ENCODE measurements at places on chromosomes 16 and 17.
A peak's percentile ranks its signal among the peaks of the same experiment; 100 is the strongest.

DNA sequence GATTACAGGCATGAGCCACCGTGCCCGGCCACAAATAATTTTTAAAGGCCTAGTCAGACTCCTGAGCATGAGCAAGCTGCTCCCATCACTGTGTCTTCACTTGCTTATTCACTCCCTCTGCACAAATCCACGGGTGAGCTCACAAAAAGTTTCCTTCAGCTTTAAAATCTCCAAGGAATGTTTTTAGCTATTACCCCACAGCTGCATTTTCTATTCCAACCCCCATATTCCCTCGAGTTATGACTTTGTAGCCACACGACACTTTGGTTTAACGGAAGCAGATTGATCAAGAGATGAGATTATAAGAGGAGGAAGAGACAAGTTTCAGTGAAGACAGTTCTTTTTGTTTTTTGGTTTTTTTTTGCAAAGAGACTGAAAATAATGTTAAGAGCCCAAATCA lies 49.1 kb upstream of the SLC25A19 start:
- peak; percentile 9 for DNase-seq

GRCh38 chr17:20071824-20072691 lies 62.9 kb downstream of the SPECC1 start:
- DNase-seq, result no peak

DNA sequence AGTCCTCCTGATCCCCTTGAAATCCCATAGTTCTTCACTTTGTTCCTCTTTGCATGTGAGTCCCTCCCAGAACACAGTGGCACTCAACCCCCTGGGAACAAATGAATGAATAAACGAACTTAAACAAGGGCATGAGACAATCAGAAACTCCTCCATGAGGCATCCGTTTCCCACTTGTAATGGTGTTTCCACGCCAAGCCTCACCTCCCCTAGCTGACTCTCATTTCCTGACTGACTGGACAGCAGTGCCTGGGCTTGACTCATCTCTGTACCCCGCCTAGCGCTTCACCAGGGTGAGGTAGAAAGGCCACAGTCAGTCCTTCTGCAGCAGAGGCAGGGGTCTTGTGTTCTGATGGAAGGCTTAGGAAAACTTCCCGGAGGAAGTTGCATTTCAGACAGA lies 14.2 kb downstream of the KIF1C start:
- DNase-seq, result no peak

DNA sequence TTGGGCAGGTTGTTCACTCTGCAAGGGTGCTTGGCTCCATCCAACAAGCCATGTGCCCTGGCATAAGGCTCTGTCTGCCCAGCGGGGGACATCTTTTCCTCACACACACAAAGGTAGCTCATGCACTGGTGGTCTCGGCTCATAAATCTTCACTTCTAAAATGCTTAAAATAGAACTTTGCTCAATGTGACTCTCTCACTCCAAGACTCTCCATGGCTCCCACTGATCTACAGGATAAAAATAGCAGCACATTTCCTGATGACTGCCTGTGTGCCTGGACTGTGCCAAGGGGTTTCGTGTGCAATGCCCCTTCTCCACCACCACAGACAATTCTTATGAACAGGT lies 15.1 kb upstream of the CIBAR2 start:
- no peak for DNase-seq

DNA sequence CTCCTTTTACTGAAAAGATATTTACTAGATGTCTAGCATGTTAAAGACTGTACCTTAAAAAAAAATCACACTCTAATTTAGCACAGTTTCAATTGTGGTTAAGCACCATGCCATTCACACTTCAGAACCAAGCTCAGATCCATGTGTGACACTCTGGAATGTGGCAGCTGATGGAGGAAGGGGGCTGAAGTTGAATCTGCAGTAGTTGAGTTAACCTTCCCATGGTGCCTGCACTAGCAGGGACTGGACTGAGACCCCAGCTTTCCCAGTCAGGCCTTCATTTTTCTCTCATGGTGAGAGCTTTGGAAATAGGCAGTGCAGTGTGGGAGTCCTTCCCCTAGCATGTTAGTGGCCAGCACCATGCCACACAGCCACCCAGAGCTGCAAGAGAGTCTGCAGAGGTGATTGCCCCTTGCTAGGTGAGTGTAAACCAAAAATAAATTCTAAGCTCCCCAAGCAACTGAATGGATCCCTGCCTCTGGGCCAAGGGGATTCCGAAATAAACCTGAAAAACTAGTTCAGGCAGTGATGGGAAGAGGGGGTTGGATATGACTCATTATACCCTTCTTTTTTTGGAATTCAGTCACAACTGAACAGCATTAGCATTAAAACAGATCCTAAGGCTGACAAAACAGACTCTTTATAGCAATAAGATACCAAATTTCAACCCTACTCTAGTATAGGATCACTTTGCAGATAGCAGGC lies 208.5 kb downstream of the WWOX start:
- DNase-seq, result no peak

DNA sequence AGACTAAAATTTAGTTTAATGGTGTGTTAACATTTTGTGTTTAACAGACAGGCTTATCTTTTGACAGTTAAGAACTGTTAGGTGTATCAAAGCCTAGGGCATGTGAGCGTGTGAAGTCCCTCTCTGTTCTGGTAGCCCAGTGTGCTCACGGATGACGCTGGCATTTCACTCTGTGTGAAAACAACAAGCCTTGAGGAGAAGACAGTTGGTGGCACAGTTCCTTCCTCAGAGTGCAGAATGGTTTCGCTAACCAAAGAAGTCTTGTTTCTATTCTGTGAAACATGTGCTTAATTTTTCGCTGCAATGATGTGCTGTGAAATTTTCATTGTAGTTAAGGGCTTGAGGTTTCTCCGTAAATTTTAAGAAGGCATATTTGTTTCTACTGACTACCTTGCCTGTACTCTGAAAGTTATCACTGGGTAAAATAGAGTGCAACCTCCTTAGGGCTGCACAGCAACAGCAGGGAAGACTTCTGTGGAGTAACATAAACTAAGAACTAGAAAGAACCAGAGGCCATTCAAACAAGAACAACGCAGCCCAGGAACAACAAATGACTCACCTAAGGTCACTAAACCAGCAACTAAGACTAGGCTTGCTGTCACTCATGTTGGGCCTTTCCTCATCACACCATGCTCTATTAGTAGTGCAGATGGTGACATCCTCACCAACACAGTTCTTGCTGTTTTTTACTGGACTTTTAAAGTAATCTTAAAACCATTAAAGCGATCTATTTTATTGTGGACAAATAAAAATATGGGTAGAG lies 33.4 kb downstream of the BRD7 start:
- DNase-seq, result no peak

DNA sequence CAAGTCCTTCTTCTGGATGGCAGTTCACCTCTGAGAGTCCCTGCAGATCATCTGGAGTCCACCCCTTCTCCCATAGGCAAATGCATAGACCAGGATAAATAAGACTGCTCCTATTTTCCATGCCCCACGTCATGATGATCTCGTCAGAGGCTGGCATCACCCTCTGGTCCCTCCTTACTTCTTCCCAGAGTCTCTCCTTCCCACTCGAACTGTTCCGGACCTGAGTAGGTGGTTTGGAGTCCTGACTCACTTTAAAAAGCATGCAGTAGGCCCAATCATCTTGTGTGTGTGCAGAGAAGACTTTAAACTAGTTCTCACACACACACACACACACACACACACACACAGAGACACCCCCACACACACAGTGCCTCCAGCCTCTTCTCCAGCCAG lies 72.0 kb downstream of the SOX9 start:
- DNase-seq, result no peak

DNA sequence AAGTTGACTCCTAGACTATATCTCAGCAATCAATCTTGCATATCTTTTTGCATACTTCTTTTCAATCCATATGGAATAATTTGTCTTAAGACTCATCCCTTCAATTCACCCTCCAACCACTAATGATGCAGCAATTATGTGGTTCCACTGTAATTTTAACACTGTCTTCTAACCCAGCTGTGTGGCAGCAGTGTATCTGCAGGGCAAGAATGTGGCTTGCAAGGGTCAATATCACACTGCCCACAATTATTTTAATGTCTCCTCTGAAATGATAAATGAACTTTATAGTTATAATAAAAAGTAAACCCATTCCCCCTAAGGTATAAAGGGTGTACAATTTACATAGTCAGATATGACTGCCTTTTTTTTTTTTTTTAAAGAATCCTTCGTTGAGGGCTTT lies 48.6 kb downstream of the FTO start:
- no peak for DNase-seq

GRCh38 chr16:17026600-17027242 lies 444.0 kb downstream of the XYLT1 start:
- no peak for DNase-seq

GRCh38 chr17:68344701-68345136 lies 53.4 kb downstream of the ARSG start:
- no peak for DNase-seq

DNA sequence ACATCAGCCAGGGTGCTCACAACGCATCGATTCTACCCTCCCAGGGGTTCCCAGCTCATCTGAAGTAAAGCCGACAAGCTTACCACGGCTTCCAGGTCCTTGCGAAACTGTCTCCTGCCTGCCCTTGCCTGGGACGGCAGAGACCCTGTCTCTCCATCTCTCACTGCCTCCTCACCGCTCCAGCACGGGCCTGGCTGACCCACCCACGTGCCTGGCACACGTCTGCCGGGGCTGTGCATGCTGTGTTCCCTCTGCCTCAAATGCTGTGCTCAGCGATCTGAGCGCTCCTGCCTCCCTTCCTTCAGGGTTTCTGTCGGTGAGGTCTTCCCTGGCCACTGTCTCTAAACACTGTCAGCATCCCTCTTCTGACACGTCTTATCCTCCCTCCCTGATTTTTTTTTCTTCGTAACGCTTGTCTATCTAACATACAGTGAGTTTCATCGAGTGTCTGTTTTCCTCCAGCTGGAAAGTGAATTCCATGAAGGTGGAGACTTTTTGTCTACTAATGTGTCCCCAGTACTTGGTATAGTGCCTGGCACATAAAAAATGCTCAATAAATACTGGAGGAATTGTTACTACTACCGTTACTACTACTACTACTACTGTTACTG lies 208.4 kb downstream of the IRF8 start:
- no peak for DNase-seq

DNA sequence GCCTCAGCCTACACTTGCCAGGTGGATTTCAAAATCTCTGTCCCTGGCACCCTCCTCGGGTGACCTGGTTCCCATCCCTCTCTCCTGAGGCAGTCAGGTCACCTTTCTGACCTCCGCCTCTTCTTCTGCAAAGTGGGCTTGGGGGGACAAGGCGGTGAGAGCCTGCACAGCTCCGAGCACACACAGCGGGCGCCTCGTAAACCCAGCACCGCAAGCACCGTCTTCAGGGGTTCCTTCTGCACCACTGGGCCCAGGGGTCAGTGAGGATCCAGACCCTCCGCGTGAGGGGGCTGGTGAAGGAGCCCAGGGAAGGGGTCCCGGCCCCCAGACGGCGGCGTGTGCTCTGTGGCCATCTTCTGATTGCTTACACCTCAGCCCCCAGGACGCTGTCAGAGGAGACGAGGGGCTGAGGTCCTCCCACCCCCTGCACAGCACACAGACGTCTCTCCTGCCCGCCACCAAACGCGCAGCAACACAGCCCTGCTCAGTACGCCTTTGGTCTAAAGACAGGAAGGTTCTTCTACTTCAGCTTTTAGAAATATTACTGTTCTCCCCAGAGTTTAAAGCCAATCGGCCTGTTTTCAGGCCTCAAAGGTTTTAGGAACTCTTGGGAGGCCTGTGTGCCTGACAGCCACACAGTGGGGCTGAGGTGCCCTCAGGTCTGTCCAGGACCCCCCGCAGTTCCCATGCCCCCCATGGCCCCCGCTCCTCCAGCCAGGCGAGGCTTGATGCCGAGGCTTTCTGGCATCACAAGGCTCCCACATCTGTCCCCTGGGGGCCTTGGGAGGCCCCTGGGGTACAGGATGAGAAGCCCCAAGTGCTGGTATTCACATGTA lies 2.7 kb downstream of the CBFA2T3 start:
- no peak for DNase-seq

- DNase-seq, result no peak
Observed at GRCh38 chr17:81434072-81434471, 38.8 kb downstream of the BAHCC1 start.

GRCh38 chr17:57419940-57420550 lies 163.7 kb downstream of the MSI2 start:
- DNase-seq, result no peak

DNA sequence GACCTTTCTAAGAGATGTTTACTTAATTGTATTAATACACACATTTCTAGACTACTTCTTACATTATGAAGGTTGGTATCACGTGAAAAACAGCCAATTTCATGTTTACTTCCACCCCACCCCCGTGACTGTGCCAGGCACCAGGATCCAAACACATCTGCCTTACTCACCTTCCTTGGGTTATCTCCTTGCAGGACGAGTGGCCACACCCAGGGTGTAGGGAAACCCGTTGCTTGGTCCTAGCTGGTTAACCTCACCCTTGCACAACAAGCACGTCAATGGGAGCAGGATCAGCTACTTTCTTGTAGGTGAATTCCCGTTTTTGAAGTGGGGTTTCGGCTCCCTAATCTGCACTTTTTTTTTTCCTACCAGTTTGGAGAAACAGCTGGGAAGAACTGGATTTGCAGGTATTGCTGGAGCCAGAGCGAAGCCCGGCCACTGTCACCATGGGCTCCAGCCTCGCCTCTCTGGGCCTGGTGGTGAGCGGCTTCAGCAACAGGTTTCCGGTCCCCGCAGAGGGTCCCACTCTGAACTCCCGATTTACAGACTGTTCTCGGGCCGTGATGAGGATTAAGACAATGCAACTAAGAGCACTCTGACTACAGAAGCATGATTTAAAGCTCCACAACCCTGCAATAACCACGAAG lies 2.1 kb upstream of the UBB start:
- DNase-seq, result no peak

- no peak for DNase-seq
Observed at GRCh38 chr17:7634384-7634783, 4.4 kb downstream of the SHBG start.

GRCh38 chr17:72382971-72383722 lies 262.3 kb downstream of the SOX9 start:
- DNase-seq, result no peak

- DNase-seq, result no peak
Observed at GRCh38 chr16:5328546-5328945, 231.0 kb upstream of the EEF2KMT start.

GRCh38 chr16:5381481-5381880 lies 283.9 kb upstream of the EEF2KMT start:
- no peak for DNase-seq

- no peak for DNase-seq
Observed at GRCh38 chr16:2243781-2244180, 7.5 kb downstream of the DNASE1L2 start.

- peak; percentile 34 for DNase-seq
Observed at GRCh38 chr16:66315210-66315825, 51.2 kb upstream of the CDH5 start.

DNA sequence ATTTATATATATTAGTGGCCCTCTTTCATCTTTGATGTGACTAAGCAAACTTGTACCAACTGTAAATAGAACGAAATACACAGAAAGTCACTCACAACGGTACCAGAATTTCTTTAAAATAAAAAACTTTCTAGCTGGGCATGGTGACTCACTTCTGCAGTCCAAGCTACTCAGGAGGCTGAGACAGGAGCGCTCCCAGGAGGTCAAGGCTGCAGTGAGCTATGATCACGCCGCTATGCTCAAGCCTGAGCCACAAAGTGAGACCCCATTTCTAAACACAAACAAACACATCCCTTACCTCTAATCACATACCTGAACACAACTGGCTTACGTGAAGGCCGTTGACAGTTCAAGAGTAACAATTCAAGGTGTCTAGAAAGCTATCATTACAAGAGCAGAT lies 29.7 kb downstream of the STAT5B start:
- DNase-seq, result no peak

GRCh38 chr16:74477226-74477625 lies 55.9 kb upstream of the CLEC18B start:
- DNase-seq, result no peak
